ENCODE measurements at places on chromosomes 13 and 19.

GRCh38 chr13:111954661-111955411 lies 112.1 kb upstream of the SOX1 start:
- DNase-seq = no peak

DNA sequence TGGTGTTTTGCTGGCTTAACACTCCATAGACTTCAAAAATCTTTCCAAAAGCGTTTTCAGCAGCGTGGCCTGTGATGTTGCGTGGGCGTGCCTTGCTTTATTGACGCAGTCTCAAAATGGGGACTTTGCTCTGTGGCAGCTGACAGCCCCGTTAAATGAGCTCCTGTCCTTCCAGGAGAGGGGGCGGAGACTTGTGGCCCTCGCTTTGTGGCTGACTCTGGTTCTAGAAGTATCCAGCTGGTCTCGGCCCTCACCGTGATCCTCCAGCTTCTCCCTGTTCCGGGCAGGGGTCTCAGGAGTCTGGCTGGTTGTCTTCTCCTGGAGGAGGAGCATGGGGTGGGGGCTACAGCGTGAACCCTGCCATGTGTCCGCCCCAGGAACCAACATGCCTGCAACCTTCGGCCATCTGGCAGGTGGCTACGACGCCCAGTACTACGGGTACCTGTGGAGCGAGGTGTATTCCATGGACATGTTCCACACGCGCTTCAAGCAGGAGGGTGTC lies 8.4 kb upstream of the ZNF554 start:
- no peak for DNase-seq

DNA sequence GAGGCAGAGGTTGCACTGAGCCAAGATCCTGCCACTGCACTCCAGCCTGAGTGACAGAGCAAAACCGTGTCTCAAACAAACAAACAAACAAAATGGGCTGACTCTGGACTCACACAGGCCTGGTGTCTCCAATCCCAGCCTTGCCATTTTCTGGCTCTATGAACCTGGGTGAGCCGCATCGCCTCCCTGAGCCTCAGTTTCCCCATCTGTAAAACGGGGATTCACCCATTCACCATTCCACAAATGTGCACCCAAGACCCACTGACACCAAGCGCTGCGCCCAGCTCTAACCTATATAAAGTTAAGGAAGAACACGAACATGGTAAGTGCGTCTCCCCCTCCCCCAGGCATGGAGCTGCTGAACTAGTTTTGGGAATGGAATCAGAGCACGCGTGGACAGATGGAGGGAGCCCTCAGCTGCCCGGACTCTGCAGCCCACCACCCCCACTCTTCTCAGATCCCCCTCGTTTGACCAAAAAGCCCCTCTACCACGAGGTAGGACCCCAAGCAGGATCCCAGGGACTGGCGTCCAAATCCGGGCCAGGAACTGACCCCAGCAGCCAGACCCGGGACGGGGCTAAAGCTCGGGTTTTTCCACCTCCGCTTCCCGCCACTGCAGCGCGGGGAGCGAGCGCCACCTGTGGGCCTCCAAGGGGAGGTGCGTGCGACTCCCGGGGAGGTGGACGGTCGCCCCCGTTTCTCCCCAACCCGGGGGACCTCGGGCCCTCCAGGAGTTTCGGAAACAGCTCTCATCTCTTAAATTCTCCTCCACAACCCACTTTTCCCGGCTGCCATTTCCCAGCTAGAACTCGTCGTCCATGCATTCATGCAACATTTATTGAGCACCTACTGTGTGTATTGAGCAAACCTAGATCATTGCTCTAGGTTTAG lies 33.0 kb upstream of the ADGRE5 start:
- DNase-seq = no peak

DNA sequence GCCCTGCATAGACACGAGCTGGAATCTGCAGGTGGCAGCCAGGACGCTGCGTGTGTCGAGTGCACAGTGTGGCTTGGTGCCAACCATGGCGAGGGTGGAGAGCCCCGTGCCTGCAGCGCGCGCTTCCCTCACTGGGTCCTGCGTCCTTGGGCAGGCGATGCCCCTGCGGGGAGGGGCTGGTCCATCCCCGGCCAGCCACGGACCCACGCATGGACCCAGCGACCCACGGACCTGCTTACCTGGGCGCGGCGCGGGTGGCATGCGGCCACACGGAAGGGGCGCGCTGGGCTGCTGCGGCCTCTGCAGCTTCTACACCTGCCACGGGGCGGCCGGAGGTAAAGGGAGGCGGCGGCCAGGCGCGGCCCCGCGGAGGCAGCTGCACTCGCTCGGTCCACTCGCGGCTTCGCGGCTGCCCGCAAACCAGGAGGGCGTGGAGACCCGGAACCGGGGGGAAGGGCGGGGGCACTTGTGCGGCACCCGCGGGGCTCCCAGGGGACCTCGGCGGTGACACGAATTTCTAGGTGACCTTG lies 569 bp upstream of the MCF2L start:
- no peak for DNase-seq

- DNase-seq = no peak
Observed at GRCh38 chr13:39585219-39585618, 17.8 kb downstream of the LHFPL6 start.

DNA sequence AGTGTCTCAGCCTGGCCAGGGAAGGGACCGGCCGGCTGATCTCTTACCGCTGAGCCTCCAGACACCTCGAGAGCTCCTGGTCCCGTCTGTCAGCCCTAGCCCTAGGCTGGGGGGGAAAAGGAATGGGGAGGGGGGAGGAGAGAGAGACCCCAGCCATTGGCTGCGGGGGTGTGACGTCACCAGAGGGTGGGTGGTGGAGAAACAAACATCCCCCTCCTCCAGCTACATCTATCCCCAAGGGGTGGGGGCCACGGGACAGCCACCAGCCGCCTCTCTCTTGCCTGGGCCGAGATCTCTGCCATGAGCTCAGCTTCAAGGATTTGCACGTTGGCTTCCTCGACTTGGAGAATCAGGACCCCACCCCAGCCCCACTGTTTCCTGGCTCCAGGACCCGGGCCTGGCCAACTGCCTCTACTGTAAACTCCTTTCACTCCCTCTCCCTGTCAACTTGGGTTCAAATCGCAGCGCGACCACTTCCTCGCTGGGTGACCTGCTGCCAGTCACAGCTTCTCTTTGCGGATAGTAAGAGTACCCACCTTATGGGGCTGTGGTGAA lies at the start of gene PRX:
Gene PRX, minus strand, starts transcription at position 88 of the 555 bp plus-strand sequence. CDS start 5,446 bp downstream, outside the sequence.
- DNase-seq = no peak

DNA sequence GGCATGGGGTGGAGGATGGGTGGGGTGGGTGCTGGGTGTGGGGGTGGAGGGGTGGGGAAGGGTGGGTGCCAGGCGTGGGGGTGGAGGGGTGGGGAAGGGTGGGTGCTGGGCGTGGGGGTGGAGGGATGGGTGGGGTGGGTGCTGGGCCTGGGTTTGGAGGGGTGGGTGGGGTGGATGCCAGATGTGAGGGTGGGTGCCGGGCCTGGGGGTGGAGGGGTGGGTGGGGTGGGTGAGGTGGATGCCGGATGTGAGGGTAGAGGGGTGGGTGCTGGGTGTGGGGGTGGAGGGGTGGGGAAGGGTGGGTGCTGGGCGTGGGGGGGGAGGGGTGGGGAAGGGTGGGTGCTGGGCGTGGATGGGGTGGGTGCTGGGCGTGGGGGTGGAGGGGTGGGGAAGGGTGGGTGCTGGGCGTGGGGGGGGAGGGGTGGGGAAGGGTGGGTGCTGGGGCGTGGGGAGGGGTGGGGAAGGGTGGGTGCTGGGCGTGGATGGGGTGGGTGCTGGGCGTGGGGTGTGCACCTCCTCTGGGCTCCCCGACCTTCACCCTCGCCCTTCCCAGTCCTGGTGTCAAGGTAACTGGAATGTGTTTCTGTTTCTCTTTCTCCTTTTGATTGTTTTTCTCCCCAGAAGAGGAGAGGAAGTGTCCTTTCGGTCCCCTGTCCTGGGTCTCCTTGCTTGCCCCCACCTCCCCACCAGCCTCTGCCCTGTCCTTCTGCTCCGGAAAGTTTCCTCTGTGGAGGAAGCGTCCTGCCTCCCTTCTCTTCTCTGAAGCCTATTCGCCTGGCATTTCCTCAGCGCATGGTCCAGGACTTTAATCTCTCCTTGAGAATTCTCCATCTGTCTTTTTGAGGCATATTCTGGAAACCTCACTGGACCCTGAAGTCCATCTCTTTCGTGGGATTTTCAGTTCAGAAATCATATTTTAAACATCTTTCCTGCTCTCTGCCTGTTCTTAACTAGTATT lies 22.9 kb upstream of the CFAP97D2 start:
- no peak for DNase-seq

DNA sequence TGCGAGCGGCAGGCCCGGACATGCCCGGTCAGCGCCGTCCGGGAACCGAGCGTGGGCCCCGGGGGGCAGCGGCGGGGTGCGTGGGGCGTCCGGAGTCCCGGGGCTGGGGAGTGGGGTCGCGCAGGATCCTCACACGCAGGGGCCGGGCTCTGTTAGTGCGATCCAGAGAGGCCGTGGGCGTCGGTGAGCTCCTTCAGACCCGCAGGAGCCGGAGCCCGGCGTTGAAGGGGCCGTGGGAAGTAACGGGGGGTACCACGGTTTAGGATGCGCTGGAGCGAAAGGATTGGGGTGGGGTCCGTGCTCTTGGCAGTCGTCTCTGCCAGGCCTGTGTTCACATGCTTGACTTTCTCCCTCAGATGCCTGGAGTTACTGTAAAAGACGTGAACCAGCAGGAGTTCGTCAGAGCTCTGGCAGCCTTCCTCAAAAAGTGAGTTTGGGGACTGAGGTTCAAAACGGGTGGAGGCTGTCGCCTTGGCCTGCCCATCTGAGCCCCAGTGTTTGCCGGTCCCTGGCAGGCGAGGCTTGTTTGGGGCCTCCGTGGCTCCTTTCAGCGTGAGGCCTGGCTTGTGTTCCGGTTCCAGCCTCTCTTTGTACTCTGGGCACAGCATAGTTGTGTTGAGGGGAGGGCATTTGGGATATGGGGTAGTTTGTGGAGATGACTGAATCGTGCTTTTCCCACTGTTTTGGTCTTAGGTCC lies 512 bp downstream of the RPS19 start:
- no peak for DNase-seq

Measured in epithelial cell of prostate (primary cell).